Aorta (tissue), 5 donors: ENCODE measurements at places on chromosomes 12 and 14. TPM values are rescaled to one million over a fixed set of nuclear protein-coding genes. Genes with fewer than 3 reads are reported as not detected.

The GPR137C gene
- 1.7 TPM for total RNA-seq

The POMT2 gene
- 23.4 TPM for total RNA-seq

The CMA1 gene
- 0.52 TPM for total RNA-seq

The C14orf39 gene
- total RNA-seq = not detected

The ART4 gene
- total RNA-seq = 5.6 TPM

The HHIPL1 gene
- total RNA-seq = 2.5 TPM

The PLEKHA5 gene
- 56.0 TPM for total RNA-seq

The MANSC1 gene
- 37.3 TPM for total RNA-seq

The EGLN3 gene
- 46.7 TPM for total RNA-seq

The GLIPR1L1 gene
- not detected for total RNA-seq
